DND-41 (cell line): ENCODE measurements at places on chromosomes 13 and 19.

GRCh38 chr13:41075034-41075433, 13.7 kb downstream of the WBP4 start:
- no peak for DNase-seq

DNA sequence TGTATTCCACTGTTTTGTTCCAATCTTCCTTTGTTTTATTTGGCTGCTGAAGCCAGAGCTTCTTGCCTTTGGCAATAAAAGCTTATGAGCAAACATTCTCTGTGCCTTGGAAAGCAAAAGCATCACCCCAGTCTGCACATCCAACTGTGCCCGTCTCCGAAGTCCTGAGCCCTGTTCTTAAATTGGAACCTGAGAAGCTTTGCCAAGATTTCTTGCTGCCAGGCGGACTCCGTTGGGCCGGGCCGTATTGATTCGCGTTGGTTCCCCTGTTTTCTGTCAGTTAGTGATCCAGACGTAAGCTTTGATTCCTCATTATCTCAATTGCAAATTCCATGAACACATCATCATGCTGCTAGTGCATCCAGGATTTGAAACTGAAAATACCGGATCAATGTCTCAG, 793.0 kb downstream of the OLFM4 start:
- DNase-seq, result no peak

DNA sequence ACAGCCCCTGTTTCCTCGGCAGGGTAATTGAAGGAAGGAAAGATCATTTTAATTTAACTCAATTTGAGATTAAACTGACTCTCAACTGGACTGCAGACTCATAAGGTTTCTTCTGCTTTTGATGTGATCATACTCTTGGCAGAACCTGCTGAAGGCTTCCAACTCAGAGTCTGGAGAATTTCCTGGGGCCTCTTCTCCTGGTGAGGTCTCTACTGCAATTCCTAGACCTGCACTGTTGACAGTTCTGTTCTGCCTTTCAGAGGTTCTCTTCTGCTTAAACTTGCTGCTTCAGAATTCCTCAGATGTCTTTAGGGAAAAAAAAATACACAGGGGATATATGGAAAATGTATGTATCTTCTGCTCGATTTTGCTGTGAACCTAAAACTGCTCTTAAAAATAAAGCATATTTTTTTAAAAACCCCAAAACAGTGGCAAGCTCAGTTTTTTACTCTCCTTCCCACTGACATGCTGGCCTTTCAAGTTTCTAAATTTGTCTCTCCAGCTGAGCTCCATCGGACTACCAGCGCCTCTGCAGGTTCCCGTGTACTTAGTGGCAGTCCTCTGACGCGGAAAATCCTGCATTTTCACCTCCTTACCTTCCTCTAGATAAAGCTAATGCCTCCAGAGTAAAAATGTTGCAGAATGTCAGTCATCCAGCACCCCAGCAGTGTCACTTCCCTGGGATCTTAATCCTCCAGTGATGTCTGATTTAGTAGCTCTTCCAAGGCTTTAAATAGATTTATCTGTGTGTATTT, 733.5 kb upstream of the SGCG start:
- DNase-seq, result no peak

DNA sequence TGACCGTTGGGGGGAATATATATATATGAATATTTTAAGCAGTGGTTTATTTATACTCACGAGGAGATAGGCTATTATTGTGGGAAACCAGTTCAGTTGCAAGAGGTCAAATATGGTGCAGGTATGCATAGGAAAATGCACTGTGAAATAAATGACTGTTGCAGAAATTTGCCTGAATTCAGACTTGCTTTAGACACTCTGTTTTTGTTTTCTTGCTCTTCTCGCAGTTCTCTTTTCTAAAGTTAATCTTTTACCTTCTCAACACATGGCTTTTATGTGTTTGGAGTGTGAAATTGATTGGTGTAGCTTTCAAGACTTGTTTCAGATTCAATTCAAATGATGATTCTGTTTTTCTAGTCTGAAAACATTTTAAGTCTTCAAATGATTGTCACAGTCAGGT, 109.7 kb downstream of the LRCH1 start:
- DNase-seq, result no peak

- DNase-seq, result no peak
These were observed 76.0 kb downstream of the KCTD15 start for GRCh38 chr19:33872445-33873320.

DNA sequence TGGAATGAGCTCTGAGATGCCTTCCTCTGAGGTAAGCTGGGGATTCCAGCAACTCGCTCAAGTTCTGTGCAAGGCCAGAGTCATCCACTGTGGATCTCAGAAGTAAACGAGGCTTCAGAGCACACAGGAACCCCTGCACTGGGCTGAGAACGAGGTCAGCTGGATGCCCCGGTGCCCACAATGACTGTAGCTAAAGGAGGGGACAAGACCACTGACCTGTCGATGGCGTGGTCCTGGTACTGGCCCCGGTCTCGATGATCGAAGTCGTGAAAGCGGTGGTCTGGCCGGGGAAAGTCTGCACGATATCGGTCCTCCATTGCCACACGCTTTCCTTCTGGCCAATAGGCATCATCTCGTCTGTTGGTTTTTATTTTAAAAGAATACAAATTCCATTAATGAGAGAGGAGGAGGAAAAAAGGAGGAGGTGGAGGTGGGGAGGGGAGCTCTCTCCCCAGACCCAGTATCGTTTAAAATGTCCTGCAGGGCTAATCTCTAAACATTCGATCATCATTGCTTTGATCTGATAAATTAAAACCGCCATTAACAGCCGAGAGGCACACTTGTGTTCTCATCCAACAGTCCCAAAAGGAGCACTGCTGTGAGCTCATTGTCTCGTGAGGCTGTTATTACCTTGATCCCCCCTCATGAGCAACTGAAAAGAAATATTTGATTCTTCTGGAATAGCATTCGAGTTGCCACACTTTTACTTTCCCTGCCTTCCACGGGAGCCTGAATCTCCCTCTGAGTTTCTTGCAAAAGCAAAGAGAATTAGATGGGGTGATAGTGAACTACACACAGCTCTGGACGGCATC, 25.0 kb upstream of the TINCR start:
- no peak for DNase-seq

DNA sequence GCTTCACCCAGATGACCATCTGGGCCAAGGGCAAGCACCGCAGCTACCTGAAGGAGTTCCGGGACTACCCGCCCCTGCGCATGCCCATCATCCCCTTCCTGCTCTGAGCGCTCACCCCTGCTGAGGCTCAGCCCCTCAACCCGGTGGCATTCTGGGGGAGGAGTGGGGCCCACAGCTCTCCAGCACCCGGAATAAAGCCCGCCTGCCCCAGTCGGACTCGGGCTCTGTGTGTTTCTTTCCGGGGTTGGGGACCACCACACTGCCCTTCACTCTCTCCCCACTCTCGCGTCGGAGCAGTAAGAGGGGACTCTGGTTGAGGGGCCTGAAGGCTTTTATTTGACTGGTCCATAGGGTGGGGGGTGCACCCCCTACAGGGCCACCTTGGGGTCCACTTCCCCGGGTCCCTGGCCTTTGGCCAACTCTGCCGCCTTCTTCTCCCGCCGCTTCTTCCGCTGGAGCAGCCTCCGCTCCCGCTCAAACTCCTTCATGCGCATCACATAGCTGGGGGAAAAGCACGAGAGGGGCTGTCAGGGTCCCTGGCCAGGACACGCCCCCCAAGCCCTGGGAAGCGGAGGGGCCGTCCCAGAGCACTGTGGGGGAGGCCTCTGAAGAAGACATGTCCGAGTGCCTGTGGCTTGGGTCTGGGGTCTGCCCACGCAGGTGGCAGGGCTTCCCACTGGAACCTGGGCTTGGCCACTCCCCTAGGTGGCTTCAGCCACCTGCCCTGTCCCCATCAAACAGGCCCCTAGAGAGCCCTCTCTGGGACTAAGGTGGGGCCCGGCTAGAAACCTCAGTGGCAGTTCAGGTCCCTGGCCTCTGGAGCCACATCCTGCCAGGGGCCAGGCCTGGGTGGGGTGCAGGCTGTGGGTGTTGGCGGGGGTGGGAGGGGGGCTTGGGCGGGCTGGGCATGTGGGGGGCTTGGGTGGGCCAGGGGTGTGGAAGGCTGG, 5.8 kb downstream of the NDUFB7 start:
- no peak for DNase-seq

GRCh38 chr19:49570997-49571676, 9.2 kb downstream of the NOSIP start:
- DNase-seq, result peak; percentile 29

GRCh38 chr13:87452281-87452680, 218.9 kb upstream of the SLITRK5 start:
- DNase-seq, result no peak

DNA sequence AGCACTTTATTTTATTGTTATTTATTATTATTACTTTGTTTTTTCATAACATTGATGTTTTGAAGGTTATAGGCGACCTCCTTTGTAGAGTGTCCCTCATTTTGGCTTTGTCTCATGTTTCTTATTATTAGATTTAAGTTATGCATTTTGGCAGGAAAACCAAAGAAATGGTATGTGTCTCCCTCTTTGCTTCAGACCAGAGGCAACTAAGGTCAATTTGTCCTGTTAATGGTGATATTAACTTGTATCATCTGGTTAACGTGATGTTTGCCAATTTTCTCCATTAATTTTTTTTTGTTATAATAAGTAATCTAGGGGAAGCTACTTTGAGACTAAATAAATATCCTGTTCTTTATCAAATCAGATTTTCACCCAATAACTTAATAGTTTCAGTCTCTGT, 3.8 kb upstream of the TMEM91 start:
- DNase-seq, result no peak

GRCh38 chr13:106573284-106573846, 5.4 kb upstream of the ARGLU1 start:
- no peak for DNase-seq

DNA sequence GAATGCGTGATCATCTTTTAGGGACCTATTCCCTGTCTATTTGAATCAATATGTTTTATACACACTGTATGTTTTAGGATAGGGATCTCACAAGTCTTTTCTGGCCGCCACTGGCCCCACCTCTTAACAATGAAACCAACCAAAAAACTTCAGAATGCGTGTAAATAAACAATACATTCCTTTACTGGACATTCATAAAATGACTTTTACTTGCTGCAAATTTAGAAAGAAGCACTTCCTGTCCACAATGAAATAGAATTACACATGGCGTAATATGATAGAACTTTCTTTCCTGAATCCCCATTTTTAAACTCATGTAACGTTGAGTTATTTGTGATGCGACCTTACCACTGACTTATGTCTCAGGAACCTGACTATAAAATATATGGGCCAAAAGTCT, 233.6 kb downstream of the SLITRK6 start:
- no peak for DNase-seq

- no peak for DNase-seq
These were observed 246.6 kb downstream of the NHLRC3 start for GRCh38 chr13:39284801-39285388.

- DNase-seq, result no peak
These were observed 38.3 kb downstream of the PEX11G start for GRCh38 chr19:7450243-7451223.

GRCh38 chr19:30719189-30719998, 347.2 kb downstream of the ZNF536 start:
- no peak for DNase-seq

DNA sequence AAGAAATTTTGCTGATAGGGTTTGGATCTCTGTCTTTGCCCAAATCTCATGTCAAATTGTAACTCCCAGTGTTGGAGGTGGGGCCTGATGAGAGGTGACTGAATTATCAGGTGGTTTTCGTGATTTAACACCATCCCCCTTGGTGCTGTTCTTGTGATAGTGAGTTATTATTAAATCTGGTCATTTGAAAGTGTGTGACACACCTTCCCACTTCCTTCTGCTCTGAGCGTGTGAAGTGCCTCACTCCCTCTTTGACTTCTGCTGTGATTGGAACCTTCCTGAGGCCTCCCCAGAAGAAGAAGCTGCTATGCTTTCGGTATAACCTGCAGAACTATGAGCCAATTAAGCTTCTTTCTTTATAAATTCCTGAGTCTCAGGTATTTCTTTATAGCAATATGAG, 632.0 kb downstream of the SLITRK5 start:
- DNase-seq, result no peak

DNA sequence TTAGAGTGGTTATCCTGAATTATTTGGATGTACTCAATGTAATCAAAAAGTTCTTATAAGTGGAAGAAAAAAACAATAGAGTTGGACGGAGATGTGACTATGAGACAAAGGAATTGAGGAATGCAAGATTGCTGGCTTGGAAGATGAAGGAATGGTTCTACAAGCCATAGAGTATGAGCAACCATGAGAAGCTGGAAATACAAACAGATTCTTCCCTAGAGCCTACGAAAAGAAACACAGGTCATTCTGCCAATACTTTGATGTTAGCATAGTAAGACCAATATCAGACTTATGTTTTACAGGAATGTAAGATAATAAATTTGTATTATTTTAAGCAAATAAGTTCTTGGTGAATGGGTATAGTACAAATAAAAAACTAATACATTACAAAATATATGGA, 249.2 kb downstream of the DIAPH3 start:
- DNase-seq, result no peak

GRCh38 chr13:24893863-24894262, 129.9 kb downstream of the RNF17 start:
- DNase-seq, result no peak

GRCh38 chr19:3065675-3066357, 3.5 kb upstream of the TLE5 start:
- no peak for DNase-seq

- no peak for DNase-seq
These were observed 844.8 kb downstream of the PCDH17 start for GRCh38 chr13:58476206-58476918.

GRCh38 chr13:99261059-99261458, 2.9 kb upstream of the GPR18 start:
- DNase-seq, result no peak

DNA sequence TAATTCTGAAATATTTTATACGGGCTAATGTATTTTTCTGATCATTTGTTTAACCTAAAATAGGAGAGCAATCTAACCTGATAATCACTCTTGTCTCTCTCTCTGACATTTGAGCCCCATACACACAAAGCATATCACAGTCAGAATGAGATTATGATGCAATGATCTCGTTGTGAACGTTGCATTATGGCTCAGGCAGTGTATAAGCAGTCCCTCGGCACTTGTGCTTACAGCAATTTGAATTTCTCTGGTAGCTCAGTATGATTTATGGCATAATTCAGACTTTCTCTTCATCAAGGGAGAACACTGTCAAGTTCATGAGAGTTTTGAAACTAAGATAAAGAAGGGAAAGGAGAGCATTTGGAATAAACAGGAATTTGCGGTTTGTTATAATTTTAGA, 256.1 kb downstream of the DACH1 start:
- no peak for DNase-seq

DNA sequence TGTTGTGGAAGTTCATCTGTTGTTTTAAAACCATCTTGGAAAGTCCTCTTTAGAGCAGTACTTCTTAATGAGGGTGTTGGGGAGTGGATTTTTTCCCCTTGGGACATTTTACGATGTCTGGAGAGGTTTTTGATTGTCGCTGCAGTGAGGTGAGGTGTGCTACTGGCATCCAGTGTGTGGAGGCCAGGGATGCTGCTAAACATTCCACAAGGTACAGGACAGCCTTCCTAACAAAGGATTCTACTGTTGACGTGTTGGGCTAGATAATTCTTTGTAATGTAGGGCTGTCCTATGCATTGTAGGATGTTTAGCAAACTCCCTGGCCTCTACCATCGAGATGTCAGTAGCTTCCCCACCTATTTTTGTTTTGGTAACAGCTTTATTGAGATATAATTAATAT, 33.3 kb downstream of the NAA16 start:
- DNase-seq, result no peak
